ENCODE measurements at places on chromosomes 11 and 22.

- no peak for DNase-seq
Measured at GRCh38 chr11:61042961-61043540, 59.2 kb upstream of the CD5 start.

GRCh38 chr22:48653306-48653705 is 1174.4 kb downstream of the BRD1 start:
- no peak for DNase-seq

GRCh38 chr11:131219646-131220045 is 150.8 kb upstream of the NTM start:
- no peak for DNase-seq

- DNase-seq, result no peak
Measured at GRCh38 chr22:29517215-29517908, 36.2 kb downstream of the THOC5 start.

DNA sequence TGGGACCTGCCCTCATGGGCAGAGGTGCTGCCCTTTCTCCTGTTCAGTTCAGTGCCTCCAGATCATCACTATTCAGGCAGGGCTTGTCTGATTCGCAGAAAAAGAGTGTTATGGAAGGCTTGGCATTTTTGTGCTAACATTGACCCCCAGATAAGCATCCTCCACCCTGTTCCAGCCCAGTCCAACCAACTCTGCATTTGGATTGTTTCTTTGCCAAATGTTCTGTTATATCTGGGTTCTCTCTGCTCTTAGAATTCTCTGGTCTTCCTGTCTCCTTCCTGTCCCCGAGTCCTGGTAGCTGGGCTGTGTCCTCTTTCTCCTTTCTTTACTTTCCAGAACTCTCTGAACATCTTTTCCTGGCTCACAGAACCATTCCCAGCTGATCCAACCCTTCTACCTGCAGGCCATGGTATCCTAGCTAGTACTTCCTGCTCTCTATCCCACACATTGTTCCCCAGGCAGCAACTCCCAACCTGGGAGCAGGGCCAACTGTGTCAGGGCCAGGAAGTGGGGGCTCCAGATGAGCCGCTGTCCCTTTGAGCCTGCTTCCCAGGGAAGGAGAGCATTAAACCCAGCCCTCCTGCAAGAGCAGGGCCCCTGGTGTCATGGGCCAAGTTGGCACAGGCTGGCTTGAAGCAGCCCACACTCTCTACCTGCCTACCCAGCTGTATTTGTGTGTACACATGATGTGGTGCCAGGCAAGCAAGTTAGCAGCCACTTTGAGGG is 280.7 kb upstream of the CADM1 start:
- no peak for DNase-seq

GRCh38 chr22:36853407-36854099 is 7.3 kb upstream of the NCF4 start:
- peak; percentile 74 for DNase-seq

- no peak for DNase-seq
Measured at GRCh38 chr11:117931971-117932370, 2.8 kb upstream of the TMPRSS13 start.

DNA sequence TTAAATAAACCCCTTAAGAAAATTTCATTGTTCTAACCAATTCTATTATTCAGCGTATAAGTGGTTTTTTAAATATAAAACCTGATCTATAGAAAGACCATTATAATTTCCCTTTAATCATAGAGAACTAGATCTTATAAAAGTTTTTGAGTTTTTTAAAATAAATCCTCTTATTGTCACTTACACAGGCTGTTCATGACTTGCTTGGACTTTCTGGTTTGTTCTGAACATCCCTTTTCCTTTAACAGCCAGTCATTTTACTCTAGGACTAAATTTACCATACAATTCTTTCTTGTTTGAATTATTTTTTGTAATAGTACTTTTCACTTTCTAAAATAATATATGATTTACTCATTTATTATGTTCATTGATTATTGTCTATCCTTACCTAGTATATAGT is 4.7 kb downstream of the NXPE2 start:
- DNase-seq, result no peak

DNA sequence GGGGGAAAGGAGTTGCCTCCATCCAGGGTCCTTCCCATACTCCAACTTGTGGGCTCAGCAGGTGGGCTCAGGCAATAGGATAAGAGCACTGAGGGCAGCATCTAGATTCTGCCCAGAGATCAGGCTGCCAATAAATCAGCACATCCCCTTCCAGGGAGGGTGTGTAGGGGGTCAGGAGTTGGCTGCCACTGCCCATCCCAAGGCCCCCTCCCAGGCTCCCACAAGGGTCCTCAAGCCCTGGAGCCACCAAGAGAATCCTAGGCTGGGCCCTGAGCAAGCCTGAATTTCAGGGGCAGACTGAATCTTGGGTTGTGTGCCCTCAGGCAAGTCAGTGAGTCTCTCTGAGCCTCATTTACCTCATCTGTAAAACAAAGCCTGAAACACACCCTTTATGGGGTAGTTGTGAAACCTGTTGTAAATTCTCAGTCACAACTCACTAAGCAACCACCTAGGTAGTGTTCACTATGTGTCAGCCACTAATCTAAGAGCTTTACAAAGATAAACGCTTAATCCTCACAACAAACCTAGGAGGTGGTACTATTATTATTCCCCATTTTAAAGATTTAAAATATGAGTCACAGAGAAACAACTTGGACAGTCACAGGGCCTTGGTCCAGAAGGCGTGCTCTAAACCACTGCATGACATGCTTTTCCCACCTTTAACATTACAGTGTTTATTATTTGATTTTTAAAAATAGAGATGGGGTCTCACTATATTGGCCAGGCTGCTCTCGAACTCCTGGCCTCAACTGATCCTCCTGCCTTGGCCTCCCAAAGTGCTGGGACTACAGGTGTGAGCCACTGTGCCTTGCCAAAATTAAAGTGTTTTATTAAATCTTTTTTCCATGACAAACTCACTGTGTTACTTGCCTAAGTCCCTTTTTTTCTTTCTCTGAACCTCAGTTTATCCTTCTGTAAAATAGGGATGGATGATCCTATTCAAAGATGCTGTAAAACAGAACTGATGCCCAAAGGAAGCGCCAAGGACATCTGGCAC is 36.2 kb downstream of the LMO1 start:
- no peak for DNase-seq

GRCh38 chr11:123833095-123833494 is 26.9 kb upstream of the OR6M1 start:
- DNase-seq, result no peak

DNA sequence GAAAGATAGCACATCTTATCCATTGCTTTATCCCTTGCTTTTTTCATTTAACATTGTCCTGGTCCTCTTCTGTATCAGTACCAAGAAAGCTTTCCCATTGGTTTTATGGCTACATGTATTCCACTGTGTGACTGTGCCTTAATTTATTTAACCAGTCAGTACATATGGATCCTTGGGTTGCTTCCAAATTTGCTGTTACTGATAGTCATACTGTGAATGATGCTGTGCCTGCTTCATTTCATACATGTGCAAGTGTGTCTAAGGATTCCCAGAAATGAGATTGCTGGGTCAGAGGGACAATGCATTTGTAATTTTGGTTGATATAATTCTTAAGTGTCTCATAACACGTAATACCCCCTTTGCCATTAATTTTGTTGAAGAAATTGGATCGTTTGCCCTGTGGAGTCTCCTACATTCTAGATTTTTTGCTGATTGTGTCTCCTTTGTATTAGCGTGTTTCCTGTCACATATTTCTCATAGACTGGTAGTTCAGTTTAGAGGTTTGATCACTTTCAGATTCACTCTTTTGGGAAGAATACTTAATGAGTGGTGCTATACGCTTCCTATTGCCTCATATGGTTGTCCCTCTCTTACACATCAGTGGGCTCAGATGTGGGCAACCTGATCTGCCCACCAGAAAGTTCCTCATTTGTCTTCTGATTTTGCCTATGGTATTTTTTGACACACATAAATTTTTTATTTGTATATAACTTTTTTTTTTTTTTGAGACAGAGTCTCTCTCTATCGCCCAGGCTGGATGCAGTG is 35.3 kb downstream of the MYBPC3 start:
- DNase-seq, result no peak
